Activated CD4-positive, alpha-beta memory T cell treated with anti-CD3 and anti-CD28 coated beads, Interleukin-2, amount 10 ng/mL, durations not matched to agents 7 days and 5 days (primary cell): ENCODE measurements at places on chromosomes 7 and 10. TPM values are rescaled to one million over a fixed set of nuclear protein-coding genes. Genes with fewer than 3 reads are reported as not detected.

DNA sequence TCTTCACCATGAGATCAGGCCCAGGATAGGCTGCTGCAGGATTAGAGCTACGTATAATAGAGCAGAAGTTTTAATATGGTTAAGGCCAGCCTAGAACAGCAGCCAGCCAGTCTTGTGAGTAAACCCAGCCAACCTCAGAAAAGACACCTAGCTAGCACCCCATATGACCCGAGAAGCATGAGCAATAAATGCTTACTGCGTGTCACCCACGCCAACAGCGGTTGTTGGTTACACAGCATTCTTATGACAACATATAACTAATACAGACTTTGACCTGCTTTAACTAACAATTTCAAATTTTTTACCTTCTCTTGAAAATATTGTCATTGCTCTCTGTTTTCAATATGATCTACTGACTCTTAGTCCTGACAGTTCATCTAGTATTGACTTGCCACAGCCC, 105.7 kb downstream of the HBP1 start:
- peaks cover 13% of the 10 kb centered on the region for H3K36me3 ChIP-seq
- no peaks in the 10 kb centered on the region for H3K27me3 ChIP-seq
- H3K4me1 ChIP-seq = no peaks in the 10 kb centered on the region
- H3K4me3 ChIP-seq = no peak overlapping the region

The SLC16A9 gene
- total RNA-seq = 0.48 TPM

DNA sequence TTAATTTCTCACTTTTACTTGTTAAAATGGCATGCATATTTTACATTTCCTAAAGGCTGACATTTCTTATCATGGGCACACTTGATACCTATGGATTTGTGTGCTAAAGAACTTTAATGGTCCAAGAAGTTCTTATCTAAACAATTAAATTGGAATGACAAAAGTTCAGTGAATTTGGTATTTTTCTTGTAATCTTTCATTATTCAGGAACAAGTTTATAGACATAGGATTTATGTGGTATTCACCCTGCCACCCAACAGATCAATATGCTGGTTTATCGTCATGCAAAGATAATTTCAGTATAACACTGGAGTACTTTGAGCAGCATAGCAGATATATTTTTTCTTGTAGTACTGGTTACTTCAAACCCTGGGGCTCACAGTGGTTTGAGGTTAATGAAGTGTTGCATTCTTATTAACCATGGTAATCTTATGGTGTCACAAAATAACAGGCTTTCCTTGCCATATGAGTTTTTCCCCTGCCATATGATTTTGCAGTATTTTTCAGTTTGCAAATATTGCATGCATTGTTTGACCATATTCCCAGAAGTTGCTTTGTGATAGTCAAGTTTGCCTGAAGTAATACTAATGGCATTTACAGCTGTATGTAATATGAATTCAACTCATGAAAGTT, 148.8 kb downstream of the PPP1R9A start:
- H3K27me3 ChIP-seq = no peaks in the 10 kb centered on the region
- DNase-seq = no peak
- no peaks in the 10 kb centered on the region for H3K36me3 ChIP-seq
- no peaks in the 10 kb centered on the region for H3K4me1 ChIP-seq
- H3K4me3 ChIP-seq = no peak overlapping the region

DNA sequence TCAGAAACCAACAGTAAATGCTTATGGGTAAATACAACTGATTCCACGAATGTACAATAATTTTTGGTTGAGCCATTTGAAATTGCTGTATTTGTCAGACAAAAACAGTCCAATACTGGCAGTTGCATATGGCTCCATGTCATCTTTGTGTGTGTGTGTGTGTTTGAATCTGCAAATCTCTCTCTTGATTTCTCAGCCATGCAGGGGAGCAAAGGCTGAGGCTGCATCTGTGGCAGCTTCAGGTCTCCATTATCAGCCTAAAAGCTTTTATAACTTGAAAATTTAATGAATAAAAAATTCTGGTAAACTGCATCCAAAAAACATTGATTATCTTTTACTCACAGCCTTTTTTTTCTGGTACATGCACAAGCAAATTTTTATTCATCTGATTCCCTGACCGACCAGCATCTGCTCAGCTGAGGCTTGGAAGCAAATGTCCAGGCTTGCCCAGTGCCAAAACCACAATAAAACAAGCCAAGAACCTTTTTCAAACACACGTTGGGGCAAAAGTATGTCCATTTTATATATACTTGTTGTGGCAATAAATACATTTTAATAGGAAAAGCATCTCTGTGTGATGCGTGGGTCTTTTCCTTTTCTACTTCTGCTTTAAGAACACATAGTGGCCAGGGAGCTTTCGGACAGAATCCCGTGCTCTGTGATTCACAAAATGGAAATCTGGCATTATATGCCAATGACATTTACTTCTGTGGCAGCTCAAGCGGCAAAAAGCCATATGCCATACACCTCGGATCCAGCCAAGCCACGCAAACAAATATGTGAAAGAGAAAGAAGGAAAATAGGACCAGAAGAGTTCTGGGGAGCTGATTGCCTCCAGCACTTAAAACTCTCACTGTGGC, 275.6 kb upstream of the AOAH start:
- no peak overlapping the region for H3K27ac ChIP-seq
- no peaks in the 10 kb centered on the region for H3K4me1 ChIP-seq
- no peak overlapping the region for H3K4me3 ChIP-seq
- H3K36me3 ChIP-seq = peaks cover 30% of the 10 kb centered on the region

GRCh38 chr7:33108554-33109004, 625 bp downstream of the RP9 start:
- peak overlapping the region; percentile 83 for H3K4me3 ChIP-seq
- no peaks in the 10 kb centered on the region for H3K36me3 ChIP-seq
- peak overlapping the region; percentile 54 for H3K27ac ChIP-seq
- peaks cover 34% of the 10 kb centered on the region for H3K4me1 ChIP-seq

- no peak for DNase-seq
- H3K4me3 ChIP-seq = no peak overlapping the region
- H3K4me1 ChIP-seq = peaks cover 58% of the 10 kb centered on the region
- no peaks in the 10 kb centered on the region for H3K27me3 ChIP-seq
Observed at GRCh38 chr10:62016623-62017490, 115.4 kb downstream of the ARID5B start.

- peaks cover 64% of the 10 kb centered on the region for H3K36me3 ChIP-seq
- H3K4me3 ChIP-seq = peak overlapping the region; percentile 65
- peaks cover 99% of the 10 kb centered on the region for H3K4me1 ChIP-seq
- peak; percentile 38 for DNase-seq
- no peaks in the 10 kb centered on the region for H3K27me3 ChIP-seq
- peak overlapping the region; percentile 90 for H3K27ac ChIP-seq
Observed at GRCh38 chr10:80468806-80469421, 14.8 kb downstream of the TSPAN14 start.

DNA sequence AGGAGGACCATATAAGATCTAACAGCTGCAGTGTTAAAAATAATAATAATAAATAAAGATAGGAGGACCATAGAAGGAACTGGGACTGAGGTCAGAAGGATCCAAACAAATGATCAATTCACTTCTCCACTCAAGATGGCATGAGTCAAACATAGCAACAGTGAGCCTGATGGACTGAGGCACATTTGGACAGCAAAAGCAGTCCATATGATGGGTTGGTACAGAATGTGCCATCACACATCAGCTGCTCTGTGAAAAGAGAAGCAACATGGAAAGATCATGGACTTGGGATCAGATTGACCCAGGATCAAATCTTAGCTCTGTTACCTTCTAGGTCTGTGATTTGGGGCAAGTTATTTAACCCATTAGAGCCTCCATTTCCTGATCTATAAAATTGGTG, 188.9 kb upstream of the KMT2E start:
- H3K27ac ChIP-seq = no peak overlapping the region
- no peaks in the 10 kb centered on the region for H3K4me1 ChIP-seq

The CEP55 gene
- total RNA-seq = 84.6 TPM

The GSDME gene
- 1.7 TPM for total RNA-seq
